ENCODE measurements at places on chromosomes 3 and 15. TPM values are rescaled to one million over a fixed set of nuclear protein-coding genes. Genes with fewer than 3 reads are reported as not detected.

RHOA gene
- 897 TPM for total RNA-seq

BOC gene
- total RNA-seq, result 5.3 TPM

TUSC7 gene
- not detected for total RNA-seq

DNA sequence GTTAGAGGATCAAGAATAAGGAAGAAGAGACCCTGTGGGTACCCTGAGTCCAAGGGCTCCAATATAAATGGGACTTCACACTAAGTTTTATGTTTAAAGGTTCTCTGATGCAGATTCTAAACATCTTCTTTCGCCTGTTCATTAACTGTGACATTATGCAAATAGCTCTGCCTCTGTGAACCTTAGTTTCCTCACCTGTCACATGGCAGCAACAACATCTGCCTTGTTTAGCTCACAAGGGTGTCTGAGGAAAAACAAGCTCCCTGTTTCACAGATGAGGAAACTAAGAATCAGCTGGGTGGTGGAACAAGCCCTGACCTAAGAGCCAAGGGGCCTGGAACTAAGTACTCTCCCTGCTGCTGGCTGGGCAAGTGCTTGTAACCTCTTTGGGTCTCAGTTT, 40.8 kb downstream of the GOLGA6L1 start:
- no peak overlapping the region for H3K27ac ChIP-seq
- no peaks in the 10 kb centered on the region for H3K36me3 ChIP-seq
- no peaks in the 10 kb centered on the region for H3K27me3 ChIP-seq
- no peak overlapping the region for H3K4me3 ChIP-seq

DNA sequence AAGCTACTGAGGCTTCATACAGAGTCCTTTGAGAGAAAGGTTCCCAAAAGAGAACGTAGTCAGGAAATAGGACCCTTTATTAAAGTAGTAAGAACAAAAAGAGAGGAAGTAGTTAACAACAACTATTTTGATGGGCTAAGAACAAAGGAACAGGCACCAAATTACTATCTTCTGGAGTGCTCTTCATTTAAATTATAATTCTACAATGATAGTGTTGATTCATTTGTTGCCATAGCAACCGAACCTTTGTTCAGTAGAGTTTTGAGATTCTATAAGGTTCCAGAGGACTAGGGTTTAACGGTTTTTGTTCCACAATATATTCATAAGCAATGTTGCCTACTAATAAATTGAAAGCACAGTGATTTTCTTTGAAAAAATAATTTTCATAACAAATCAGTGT, 78.8 kb downstream of the CMSS1 start:
- DNase-seq, result no peak
- no peaks in the 10 kb centered on the region for H3K27me3 ChIP-seq

DNA sequence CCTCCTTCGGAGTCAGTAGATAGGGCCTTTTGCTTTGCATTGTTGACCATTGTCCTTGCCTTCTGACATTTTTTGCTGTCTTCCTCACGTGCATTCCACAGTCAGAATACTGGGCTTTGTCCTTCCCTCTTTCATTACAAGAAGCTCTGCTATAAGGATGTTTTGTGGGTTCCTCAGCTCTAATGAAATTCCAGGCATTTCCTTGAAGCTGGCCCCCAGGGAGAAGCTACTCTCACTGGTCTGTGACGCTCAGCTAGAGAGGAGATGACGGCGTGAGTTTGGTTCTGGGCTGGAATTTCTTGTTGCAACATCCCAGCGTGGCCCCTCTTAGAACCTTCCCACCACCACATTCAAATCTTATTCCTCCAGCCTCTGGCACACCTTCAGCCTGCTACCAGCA, 210.2 kb downstream of the TJP1 start:
- no peak overlapping the region for H3K27ac ChIP-seq
- peak; percentile 76 for DNase-seq
- no peaks in the 10 kb centered on the region for H3K36me3 ChIP-seq
- no peaks in the 10 kb centered on the region for H3K27me3 ChIP-seq
- H3K4me3 ChIP-seq, result no peak overlapping the region

GRCh38 chr3:193389335-193389734, 10.8 kb upstream of the ATP13A5 start:
- no peaks in the 10 kb centered on the region for H3K36me3 ChIP-seq
- no peaks in the 10 kb centered on the region for H3K4me1 ChIP-seq
- no peak for DNase-seq
- no peak overlapping the region for H3K27ac ChIP-seq

GRCh38 chr3:126984391-126985131, 1.6 kb downstream of the PLXNA1 start:
- peak overlapping the region; percentile 67 for H3K4me3 ChIP-seq
- H3K27ac ChIP-seq, result peak overlapping the region; percentile 27
- peaks cover 14% of the 10 kb centered on the region for H3K4me1 ChIP-seq

DNA sequence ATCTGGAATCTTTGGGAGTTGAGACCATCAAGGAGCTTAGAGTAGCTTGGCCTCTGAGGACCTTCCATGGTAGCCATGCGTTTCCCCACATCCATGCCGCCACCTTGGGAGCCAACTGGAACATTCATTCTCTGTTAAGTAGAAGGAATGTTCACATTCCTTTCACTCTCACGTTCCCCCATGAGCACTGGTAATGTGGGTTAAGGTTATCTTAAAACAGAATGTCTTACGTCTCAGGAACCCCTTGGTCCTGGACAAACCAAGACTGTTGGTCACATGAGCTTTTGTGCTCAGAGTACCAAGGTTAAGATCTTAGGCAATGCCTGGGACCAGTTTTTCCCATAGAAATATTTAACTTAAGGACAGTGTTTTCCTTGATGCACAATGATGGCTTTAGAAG, 211.7 kb upstream of the UBE2E1 start:
- H3K36me3 ChIP-seq, result no peaks in the 10 kb centered on the region
- DNase-seq, result no peak

DNA sequence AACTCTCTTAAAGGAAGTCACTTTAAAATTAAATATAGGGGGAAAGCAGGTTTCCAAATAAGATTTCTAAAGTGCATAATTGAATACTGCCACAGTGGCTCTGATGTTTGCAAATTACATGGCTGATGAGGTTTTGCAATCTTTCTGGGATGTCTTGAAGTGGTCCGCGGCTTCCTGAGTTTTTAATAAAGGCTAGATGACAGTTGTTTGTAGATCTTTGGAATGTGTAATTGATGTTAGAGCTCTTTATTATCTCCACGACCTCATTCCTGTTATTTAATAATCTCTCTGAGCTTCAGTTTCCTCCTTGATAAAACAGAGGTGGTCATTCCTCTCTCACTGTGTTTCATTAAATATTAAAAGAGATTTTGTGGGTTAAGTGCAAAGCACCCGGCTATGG, 27.0 kb upstream of the CEMIP start:
- peaks cover 36% of the 10 kb centered on the region for H3K36me3 ChIP-seq
- no peak for DNase-seq
- no peak overlapping the region for H3K4me3 ChIP-seq
- no peaks in the 10 kb centered on the region for H3K27me3 ChIP-seq

GRCh38 chr3:127542441-127542952, 48.0 kb downstream of the TPRA1 start:
- H3K27ac ChIP-seq, result no peak overlapping the region
- no peaks in the 10 kb centered on the region for H3K36me3 ChIP-seq
- peaks cover 35% of the 10 kb centered on the region for H3K27me3 ChIP-seq
- no peak for DNase-seq

DNA sequence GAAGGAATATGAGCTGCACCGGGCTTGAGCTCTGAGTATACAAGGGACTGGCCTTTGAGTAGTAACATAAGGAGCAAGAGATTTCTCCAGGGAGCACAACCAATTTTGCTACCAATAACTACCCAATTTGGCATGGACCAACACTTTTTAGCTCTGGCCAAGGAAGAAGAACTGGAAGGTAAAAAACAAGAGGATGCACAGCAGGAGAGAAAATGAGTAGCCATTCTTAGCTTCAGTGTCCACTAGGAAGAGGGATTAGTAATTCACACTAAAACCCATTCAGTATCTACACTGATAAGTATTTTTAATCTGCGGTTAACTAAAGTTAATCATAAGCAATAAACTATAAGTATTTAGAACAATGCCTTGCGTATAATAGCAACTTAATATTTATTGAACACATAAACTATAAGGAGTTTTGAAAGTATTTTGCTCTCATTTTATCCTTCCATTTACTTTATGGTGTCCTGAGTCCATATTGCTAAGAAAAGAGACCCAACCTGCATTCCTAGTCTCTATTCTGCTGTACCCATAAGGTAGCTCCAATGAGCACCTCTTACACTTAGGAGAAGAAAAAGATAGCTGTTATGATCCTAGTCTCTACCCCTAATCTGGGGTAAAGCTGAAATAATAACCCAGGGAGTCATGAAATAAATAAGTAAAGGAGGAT, 268.9 kb downstream of the IGSF11 start:
- DNase-seq, result no peak
- H3K27me3 ChIP-seq, result no peaks in the 10 kb centered on the region
- no peaks in the 10 kb centered on the region for H3K4me1 ChIP-seq

GRCh38 chr15:75198560-75199356, 2.9 kb upstream of the C15orf39 start:
- no peak overlapping the region for H3K27ac ChIP-seq
- H3K36me3 ChIP-seq, result no peaks in the 10 kb centered on the region
- H3K27me3 ChIP-seq, result peaks cover 35% of the 10 kb centered on the region
- peaks cover 15% of the 10 kb centered on the region for H3K4me1 ChIP-seq

- H3K36me3 ChIP-seq, result no peaks in the 10 kb centered on the region
- no peak overlapping the region for H3K27ac ChIP-seq
- peaks cover 6% of the 10 kb centered on the region for H3K27me3 ChIP-seq
- H3K4me3 ChIP-seq, result no peak overlapping the region
- no peak for DNase-seq
- no peaks in the 10 kb centered on the region for H3K4me1 ChIP-seq
These were observed 1.1 kb downstream of the TPRG1 start for GRCh38 chr3:189172668-189173419.

DNA sequence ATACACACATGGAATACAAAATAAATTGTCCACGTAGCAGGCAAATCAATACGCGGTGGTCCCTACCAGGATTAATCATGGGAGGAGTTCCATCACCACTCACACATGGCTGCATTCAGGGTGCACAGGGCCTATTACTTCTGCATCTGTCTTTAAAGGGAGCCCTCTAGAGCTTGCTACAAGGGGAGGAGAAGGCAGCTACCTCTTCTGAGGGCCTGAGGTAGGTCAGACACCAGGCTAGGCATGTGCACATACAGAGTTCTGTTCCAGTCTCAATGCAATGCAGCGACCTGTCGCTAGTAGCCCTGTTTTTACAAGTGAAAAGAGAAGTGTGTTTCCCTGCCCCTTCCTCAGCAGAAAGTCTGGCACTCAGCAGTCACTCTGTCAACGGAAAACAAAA, 102.7 kb downstream of the ROBO2 start:
- no peaks in the 10 kb centered on the region for H3K4me1 ChIP-seq
- H3K36me3 ChIP-seq, result no peaks in the 10 kb centered on the region
- no peak overlapping the region for H3K4me3 ChIP-seq
- DNase-seq, result no peak
- no peaks in the 10 kb centered on the region for H3K27me3 ChIP-seq
- H3K27ac ChIP-seq, result no peak overlapping the region
